ENCODE measurements at places on chromosomes 6 and 20.

DNA sequence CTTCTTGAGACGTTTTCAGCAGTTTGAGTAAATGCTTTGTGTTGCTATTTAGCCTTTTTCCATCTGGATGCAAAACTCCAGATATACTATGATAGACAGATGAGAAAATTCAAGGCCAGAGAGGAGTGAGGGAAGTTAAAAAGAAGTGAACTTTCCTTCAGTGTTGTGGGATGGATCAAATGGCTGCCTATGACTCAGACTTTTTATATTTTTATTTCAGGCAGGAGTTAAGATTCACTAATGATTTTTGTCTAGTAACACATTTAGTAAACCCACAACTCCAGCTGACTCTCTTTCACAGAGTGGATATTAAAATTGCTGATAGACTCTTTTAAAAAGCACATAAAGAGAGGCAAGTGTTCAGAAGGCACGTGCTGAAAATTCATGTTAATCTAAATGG is 23.2 kb upstream of the PTCHD4 start:
- DNase-seq = no peak

- no peak for DNase-seq
Measured at GRCh38 chr6:9409126-9409525, 973.8 kb upstream of the SLC35B3 start.

DNA sequence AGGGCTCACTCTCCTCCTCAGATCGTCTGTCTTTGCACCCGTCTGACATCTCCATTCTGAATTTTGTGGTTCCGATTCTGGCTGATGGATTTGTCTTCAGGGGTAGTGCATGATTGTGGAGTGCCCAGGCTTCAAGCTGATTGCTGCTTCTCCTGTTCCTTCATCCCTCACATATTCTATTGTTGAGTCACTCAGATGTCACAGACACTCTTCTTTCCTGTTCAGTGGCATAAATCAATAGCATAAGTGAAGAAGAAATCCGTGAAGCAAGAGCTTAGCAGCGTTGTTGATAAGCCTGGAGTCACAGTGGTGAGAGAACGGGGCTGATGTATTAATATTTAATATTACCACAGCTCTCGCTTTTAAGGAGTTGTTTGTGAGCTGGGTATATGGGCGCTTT is 152.5 kb downstream of the MTHFD1L start:
- no peak for DNase-seq

DNA sequence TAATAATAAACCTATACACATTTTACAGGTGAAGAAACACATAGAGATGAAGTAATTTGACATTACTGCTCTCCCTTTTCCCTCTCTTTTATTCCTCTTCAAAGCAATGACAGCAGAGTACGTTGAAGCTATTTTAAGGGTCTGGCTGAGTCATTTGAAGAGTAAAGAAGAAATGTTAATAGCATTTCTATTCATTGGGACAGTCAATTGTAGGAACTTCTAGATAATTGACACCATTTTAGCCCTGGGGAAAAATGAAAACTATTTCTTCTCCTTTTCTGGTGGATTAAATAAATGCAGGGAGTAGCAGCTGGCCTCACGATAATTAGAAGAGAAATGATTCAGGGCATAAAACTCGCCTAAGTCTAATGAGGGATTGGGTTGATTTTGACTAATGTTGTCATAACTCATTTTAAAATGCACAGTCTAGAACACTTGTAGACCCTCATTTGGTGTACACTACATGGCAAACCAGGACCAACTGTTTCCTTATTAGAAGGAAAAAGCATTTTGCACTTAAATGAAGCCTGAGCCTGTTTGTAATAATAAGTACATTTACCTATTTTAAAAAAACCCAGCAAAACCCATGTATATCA is 48.1 kb downstream of the RIPOR2 start:
- no peak for DNase-seq

DNA sequence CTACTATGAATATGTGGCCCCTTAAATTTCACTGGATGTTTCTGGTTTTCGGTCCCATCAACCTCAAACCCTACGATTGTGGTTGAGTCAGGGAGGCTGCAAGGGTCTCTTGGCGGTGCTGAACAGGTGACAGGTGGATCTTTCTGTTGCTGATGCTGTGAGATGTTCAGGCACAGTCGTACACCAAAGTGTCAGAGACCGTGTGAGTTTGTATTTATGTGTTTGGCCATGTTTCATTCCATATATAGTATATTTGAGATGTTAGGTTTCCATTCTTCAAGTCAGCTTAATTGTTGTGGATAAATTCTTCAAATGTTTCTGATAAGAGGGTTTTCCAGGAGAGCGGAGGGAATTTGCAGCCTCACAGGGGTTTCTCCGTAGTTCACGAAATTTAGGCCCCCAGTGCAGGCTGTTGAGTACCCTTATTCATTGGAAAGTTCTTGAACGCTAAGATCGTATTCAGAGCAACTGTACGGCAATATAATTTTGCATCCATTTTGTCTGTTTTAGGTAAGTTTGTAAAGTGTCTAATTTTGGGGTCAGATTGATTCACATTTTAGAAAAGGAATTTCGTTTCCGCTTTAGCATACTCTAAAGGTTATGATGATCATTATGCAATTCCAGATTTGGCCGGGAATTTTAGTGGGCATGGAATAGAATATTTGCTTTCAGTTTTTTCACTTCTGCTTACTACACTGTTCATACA is 1.2 kb downstream of the TAB2 start:
- peak; percentile 6 for DNase-seq

All from stimulated activated CD8-positive, alpha-beta memory T cell treated with anti-CD3 and anti-CD28 coated beads, Interleukin-15, amount 100 ng/mL, for 1 hour (primary cell).